ENCODE measurements at places on chromosomes 1 and 21.
A peak's percentile ranks its signal among the peaks of the same experiment; 100 is the strongest.

- peak; percentile 79 for DNase-seq
Observed at GRCh38 chr1:151574575-151575529, 34.7 kb downstream of the TUFT1 start.

GRCh38 chr1:17516303-17517214 lies 22.9 kb upstream of the ARHGEF10L start:
- DNase-seq: no peak

GRCh38 chr1:84271441-84272151 lies 29.9 kb upstream of the SAMD13 start:
- peak; percentile 12 for DNase-seq

DNA sequence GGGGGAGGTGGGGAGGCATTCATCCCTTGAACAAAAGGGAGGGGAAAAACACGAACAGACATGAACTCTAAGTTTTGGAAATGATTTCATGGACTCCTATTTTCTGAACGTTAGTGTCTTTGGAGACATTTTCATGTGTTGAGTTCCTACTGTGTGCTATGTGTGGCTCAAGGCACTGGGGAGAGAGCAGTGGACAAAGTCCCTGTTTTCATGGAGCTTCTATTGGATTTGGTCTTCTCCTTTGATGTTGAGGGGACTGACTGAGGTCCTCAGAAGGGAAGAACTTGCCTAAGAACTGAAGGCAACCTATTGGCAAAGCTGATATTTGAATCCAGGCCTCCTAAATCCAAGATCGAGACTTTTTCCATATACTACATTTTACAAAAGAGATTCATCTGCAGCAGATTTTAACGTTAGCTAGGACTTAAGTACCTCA lies 30.4 kb downstream of the JUN start:
- DNase-seq: no peak

GRCh38 chr21:37459575-37459974 lies 93.0 kb downstream of the DYRK1A start:
- DNase-seq: peak; percentile 68

GRCh38 chr1:157562515-157562914 lies 10.2 kb upstream of the FCRL5 start:
- no peak for DNase-seq

- no peak for DNase-seq
Observed at GRCh38 chr21:36932161-36932816, 34.2 kb downstream of the HLCS start.

GRCh38 chr1:234561319-234561718 lies 48.7 kb downstream of the IRF2BP2 start:
- no peak for DNase-seq

DNA sequence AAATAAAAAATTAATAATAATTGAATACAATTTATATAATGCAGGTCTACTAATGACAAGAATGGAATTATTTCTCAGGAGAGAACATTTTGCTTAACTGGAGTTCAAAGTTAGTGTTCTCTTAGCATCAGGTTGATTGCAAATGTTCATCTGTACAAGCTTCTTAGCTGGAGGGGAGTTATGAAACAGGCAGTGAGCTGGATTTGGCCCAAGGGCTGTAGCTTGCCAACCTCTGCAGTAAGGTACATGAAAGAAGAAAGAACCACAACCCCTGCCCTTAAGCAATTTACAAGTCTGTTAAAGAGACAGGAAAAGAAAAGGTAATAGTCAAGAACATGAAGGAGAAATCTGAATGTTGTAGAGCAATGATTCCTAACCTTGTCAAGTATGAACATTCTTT lies 17.0 kb downstream of the LPGAT1 start:
- no peak for DNase-seq

DNA sequence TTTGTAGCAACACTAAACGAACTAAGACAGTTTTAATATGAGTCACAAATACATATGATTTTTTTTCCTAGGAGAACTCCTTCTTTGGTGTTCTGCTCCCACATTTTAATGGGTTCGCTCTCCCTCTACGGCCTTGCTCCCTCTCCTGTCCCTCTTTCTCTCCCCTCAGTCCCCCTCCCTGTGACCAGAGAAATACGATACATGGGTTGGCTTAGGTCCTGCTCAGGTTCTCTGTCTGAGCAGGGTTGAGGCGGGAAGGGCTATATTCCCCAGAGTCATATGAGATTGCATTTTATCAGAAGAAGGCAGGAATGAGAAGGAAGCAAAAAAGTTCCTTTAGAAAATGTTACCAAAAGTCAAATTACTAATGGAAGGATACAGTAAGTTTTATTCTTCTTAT lies 44.6 kb downstream of the UBE2U start:
- DNase-seq: no peak

DNA sequence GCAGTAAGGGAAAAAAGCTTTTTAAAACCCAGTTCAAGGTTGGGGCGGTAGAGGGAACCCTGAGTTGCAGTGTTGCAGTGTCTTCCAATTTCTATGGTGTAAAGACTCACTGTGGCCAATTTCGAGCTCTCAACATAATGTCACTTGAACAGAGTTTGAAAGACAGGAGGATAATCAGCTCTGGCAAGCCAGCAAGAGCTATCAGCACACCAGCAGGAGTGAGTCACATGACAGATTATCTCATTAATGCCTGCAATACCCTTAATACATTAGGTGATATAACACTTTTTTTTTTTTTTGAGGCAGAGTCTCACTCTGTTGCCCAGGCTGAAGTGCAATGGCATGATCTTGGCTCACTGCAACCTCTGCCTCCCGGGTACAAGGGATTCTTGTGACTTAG lies 22.8 kb downstream of the SLC9C2 start:
- no peak for DNase-seq

- no peak for DNase-seq
Observed at GRCh38 chr1:231107600-231108326, 54.1 kb upstream of the TRIM67 start.

DNA sequence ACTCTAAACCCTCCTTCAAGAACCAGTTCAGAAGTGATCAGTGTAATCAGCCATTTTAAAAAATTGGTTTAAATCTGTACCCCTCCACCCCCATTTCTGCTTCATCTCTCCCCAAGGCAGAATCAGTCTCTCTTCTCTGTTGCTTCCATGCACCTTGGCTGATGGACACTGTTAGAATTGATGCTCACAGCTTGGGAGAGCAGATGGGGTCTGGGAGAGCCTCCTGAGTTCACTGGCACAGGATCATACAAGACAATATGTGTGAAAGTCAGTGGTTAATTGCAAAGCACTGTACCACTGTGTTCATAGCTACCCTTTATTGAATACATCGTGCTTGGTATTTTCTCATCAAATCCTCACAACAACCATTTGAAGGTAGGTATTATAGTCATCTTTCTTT lies 140.9 kb downstream of the ROR1 start:
- no peak for DNase-seq

DNA sequence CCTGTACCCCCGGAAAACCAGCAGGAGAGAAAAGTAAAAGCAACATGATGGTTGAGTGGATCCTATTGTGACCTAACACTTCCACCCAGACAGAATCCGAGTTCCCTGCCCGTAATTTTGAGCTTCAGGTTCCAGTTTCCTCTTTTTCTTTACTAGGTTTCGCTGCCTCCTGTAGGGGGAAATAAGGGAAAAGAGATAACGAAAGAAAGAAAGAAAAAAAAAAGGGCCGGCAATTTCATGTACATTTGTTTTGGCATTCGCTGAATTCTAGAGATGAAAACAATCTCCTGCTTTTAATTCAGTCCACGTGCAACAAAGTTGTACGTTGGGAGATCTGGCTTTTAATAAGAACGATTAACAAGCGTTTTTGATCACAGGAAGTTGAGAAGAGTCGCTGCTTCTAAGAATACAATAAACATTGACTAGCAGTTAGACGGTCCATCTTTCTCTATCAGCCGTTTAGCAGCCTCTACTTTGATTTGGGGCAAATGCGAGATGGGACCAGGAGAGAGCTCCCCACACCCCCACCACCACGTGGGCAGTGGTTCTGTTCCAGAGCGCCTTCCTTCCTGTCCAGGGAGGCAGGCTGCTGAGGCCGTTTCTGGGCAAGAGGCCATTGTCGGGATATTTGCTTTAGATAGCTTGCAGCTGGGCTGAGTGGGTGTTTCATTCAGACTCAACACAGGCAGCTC lies 155.9 kb upstream of the RUNX1 start:
- DNase-seq: peak; percentile 88

DNA sequence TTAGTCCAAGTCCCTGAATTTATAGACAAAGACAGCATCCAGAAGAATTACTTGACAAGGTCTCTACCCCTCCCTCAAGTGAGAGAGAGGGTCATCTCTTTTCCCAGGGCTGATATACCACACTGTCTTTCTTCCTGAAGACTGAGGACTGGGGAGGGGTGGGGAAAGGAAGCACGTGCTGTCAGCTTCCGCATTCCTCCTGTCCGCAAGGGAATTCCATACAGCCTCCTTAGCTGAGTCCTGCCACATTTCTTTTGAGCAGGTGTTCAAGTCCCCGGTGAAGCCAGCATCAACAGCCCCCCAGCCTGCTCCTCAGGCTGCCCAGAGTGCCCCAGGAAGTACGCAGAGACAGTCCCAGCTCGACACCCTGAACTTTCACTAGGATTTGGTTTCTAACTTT lies 34.2 kb downstream of the PCAT6 start:
- peak; percentile 36 for DNase-seq

DNA sequence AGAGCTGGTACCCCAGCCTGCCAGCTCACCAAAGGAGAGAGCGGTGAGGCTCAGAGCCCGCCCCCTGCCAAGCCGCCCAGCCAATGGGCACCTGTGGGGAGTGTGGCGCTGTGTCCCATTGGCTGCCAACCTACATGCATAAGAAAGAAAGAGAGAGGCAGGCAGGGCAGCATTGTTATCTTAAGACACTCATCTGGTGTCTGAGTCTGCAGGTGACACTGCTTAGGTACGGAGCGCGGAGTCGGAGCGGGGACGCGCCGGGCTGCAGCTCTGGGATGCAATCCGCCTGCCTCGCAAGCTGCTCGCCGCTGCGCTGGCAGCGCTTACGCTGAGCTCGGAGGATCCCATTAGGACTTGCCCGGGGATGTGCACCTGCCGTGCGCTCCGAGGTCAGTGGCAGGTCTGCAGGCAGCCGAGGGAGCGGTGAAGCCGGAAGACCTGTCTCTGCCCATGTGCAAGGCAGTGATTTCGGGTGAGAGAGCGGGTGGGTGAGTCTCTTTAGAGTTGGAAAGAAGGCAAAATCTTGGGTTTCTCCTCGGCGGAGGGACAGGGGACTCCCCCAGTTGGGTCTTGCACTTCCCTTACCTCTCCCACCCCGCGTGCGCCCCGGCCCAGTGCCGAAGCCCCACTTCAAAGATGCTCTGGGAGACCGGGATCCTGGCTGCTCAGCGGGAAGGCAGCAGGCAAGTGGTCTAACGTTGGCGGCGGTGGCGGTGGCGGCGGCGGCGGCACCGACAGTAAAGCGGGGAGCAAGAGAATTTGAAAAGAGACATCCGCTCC lies at the start of gene BRINP2:
Gene BRINP2, plus strand, starts transcription at position 203 of the 780 bp plus-strand sequence. CDS start 58,919 bp downstream, outside the sequence.
- peak; percentile 26 for DNase-seq

- peak; percentile 6 for DNase-seq
Observed at GRCh38 chr1:114558544-114558943, 22.9 kb downstream of the BCAS2 start.

- peak; percentile 90 for DNase-seq
Observed at GRCh38 chr1:177586429-177586828, 383.4 kb downstream of the SEC16B start.

- peak; percentile 99 for DNase-seq
Observed at GRCh38 chr1:173824315-173825081, at the start of the genes CENPL and DARS2. Gene CENPL (minus strand): TSS chr1:173824883. CDS start chr1:173811299, 13,584 bp downstream. Gene DARS2 (plus strand): TSS chr1:173824673. CDS start chr1:173825230, 557 bp downstream.

DNA sequence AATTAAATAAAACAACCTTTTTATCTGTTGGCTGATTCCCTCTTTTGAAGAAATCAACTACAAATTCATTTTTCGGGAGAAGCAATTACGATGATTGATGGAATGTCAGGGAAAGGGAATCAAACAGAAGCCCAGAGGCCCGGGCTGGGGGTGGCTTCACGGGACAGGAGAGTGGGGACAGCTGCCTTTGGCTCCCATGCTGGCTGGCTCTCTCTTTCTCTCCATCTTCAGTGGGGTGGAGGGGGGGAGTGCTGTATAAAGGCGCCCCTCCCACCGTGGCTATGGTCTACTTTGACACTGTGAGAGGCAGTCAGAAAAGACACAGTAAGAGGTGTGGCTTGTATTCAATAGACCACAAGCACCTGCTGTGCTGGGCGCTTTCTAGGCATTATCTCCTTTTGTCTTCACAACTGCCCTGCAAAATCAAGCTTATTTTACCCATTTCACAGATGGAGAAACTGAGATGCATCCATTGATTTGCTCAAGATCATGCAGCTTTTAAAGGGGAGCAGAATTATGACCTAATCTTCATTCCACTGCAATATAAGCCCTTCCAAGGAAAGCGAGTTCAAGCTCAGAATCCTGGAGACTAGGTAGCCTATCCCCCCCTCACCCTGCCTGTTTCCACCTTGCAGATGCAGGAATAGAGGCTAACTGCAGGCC lies 92.9 kb downstream of the GRIK3 start:
- no peak for DNase-seq

DNA sequence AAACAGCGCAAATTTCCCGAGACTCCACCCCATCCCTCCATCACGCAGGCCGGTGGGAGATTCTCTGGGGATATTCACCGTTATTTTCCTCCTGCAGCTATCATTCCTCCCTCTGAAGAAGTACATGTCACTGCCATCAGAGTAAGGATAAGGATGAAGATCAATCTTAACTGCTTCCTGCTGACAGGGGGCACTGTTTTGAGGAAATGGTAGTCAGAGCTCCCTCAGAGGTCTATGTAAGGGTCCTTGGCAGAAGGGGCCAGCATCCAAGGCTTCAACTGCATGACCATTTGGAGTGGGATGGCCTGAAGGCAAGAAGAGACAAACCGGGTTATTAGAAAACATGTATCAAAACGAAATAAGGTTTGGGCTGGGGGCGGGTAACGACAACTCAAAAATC lies 111.5 kb downstream of the KCNK1 start:
- no peak for DNase-seq

Measured in fibroblast of skin of right biceps (primary cell).